Stimulated activated CD4-positive, alpha-beta T cell treated with anti-CD3 and anti-CD28 coated beads, Interleukin-2, amount 100 ng/mL, for 4 hours (primary cell): ENCODE measurements at places on chromosomes 1 and 21.

DNA sequence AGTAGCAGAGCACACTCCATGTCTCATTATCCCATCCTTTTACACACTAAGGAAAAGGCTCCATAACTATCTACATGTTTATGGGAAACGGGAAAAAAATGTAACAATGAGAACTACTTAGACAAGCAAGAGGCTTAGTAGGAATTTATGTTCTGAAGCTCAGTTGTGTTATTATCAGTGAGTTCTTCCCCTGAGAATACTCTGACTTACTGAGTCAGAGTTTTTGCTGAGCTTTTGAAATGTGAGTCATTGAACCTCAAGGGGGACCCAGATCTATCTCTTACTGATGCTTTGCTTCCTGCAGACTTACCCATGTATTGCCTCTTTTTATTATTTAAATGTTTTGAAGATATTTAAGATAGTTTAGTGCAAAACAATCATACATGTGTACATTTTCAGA lies 20.1 kb downstream of the CFHR5 start:
- no peak for DNase-seq

DNA sequence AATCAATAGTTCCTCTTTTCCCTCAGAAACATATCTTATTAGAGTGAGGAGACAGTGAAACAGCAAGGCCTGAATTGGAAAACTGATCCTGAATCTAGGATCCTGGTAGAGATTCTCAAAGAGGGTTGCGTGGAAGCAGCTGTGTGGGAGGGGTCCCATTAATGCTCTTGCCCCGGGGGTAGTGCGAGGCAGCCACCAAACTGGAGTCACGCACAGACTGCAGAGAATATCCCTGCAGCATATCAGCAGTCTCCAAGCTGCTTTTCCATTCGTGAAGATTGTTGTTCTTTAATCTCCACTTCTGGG lies 150.1 kb downstream of the DISC1 start:
- no peak for DNase-seq

- DNase-seq, result no peak
Observed at GRCh38 chr1:100941098-100941527, 45.2 kb downstream of the SLC30A7 start.

DNA sequence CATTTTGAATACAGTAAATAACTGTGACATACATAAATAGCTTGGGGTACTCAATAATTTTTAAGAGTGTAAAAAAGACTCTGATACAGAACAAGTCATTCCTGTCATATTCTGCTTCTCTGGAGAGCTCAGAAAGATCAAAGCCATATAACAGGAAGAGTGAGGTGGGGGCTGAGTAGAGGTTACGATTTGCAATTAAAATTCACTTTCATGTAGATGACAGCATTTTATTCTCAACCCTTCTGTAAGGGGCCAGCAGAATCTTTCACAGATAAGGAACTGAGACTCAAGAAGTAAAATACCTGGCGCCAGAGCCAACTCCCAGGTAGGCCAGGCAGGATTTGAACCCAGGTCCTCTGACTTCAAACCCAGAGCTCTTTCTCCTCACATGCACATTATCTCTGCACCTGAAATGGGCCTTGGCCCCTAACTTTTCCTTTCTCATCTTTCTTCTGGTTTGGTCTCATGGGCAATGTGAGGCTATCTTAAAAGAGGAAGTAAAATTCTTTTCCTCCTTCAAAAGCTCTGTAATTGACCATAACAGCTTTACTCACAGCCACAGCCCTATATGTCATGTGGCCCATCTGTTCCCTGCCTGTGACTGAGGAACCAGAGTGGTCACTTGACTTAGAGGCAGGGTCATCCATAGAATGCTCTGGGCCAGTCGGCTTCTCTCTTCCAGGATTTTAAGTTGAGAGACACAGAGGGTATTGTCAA lies 80.9 kb upstream of the SYT6 start:
- no peak for DNase-seq

DNA sequence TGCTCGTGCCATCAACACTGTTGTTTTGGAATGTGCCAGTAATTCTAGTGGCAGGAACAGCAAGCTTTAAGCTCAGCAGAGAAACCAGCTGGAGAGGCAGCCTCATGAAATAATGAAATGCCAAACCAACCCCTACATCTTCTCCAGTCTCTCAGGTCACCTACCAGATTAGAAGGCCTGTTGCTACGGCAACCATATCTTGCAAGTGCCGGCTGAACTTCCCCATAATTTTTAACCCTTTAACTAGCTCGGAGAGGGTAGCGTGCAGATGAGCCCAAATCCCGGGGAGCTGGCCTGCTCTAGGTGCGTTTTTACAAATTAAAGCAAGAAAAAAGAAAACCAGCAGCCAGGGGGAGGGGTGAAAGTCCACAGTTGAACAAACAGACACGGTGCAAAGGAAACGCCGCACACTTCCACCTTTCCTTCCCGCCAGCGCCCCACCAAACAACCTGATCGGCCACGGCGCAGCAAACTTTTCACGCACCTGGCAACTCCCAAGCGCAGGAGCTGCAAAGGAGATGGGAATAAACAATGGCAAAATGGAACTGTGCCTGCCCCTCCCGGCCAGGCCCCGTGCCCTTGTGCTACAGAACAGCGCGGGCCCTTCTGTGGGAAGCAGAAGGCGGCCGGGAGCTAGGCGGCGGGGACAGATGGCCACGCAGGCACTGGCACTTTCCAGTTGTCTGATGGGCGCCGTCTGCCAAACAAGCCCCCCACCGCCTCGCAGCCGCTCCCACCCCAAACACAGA lies 50.1 kb downstream of the SSBP3 start:
- DNase-seq, result no peak

- no peak for DNase-seq
Observed at GRCh38 chr1:89630048-89630447, 2.9 kb upstream of the LRRC8C start.

DNA sequence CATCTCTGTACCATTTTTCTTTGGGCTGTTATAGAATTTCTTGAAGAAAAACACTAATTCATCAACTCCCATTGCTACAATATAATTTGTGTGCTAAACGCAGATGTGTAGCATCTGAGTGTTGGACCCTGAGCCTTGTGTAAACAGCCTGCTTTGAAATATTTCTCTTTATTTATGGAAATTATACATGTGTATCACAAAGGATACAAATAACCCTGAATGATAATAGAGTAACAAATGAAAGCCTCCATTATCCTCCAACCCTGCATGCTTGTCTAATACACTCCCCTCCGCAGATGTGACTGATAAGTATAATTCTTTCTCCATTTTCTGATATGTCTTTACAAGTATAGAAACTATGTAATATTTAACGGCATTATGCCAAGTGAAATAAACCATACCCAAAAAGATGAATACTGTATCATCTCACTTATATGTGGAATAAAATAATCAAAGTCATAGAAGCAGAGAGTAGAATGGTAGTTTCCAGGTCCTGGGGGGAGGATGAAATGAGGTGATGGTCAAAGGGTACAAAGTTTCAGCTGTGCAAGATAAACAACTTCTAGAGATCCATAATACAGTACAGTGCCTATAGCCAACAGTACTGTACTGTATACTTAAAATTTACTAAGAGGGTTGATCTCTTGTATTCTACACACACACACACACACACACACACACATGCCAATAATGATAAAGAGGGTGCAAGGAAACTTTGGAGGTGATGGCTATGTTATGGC lies 2.8 kb upstream of the ADAM30 start:
- no peak for DNase-seq

- no peak for DNase-seq
Observed at GRCh38 chr21:38875694-38876492, 70.2 kb downstream of the ETS2 start.

DNA sequence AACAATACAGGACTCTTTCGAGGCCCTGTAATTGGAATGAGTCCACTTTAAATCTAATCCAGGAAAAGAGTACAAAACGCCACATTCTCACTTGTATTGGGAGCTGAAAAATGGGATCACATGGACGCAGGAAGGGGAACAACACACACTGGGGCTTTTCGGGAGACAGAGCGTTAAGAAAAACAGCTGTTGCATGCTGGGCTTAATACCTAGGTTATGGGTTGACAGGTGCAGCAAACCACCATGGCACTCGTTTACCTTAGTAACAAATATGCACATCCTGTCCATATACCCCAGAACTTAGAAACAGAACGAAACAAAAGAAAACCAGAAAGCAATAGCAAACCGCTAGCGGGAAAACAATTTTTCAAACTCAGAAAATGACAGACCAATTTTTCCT lies 1532.7 kb upstream of the TPTE start:
- DNase-seq, result no peak

DNA sequence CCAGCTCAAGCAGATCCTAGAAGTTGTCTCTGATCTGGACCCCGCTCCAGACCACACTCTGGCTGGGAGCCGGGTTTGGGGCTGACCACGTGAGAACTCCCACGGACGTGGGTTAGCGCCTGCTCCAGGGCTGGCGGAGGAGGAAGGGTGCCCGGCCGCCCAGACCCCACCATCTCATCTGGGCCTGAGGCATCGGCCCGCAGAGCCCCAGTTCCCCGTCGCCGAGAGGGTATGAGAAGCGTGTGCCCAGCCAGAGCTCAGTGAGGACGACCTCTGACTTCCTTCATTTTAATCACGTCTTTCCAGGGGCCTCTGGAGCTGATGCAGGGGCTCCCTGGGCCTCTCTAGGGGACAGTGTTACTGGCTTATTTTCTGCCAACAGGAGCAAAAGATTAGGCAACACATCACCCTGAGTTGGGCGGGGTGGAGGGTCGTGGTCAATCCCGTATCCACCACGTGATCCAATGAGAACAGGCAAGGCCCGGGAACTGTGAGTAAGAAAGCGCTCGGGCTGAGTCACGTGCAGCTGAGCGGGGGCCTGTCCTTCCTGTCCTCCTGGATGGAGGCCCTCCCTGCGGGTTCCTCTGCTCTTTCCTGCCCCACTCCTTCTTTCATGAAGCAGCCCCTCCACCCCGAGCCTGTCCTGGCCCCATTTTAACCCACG lies 81.1 kb downstream of the SIK1 start:
- DNase-seq, result no peak

DNA sequence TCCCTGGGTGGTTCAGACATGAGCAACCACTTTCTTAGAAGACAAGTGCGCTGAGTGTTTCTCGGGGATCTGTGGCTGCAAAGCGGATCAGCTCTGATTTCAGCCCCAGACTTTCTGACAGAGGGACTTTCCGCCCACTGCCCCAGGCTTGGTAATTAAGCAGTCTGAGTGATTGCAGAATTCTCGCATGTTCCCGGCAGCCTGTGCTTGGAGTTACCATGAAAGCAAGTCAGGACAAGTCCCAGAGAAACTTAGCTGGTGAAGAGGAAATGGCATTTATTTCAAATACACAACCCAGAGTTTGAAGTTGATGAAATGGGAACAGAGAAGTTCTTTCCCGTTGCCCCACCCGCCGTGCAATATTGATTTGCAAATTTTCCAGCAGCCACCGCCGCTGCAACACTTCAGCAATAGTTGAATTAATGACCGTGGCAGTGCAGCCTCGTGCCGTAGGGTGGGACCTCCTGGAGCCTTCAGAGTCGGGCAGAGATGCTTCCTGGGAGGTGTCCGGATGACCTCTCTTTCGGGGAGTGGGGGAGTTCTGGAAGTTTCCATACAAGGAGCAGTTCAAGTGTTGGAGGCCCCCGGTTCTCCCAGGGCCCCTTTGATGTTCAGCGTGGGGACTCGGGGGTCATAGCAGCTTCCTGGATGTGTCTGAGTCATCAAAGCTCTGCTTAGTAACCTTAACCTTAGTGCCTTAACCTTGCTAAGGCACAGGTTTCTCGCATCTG lies 134.7 kb downstream of the KAZN start:
- no peak for DNase-seq

DNA sequence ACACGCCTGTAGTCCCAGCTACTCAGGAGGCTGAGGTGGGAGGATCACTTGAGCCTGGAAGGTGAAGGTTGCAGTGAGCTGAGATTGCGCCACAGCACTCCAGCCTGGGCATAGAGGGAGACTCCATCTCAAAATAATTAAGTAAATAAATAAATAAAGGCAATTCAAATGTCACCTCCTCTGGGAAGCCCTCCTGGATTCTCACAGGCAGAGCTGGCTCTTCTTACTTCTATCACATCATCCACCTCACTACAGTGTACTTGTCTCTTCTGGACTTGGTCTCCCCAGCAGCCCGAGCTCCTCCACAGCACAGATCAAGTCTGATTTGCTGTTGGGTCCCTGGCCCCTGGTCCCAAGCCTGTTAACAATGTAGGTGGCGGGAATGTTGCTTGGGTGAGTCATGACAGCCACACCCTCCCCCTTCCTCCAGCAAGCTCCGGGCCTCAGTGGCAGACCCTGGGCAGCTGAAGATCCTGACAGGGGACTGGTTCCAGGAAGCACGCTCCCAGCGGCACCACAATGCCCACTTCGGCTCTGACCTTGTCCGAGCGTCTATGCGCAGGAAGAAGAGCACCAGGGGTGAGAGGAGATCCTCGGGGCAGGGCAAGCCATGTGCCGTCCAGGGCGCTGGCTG lies 5.3 kb downstream of the SYTL1 start:
- no peak for DNase-seq

GRCh38 chr1:207027206-207027777 lies 5.3 kb downstream of the C1orf116 start:
- DNase-seq, result no peak

DNA sequence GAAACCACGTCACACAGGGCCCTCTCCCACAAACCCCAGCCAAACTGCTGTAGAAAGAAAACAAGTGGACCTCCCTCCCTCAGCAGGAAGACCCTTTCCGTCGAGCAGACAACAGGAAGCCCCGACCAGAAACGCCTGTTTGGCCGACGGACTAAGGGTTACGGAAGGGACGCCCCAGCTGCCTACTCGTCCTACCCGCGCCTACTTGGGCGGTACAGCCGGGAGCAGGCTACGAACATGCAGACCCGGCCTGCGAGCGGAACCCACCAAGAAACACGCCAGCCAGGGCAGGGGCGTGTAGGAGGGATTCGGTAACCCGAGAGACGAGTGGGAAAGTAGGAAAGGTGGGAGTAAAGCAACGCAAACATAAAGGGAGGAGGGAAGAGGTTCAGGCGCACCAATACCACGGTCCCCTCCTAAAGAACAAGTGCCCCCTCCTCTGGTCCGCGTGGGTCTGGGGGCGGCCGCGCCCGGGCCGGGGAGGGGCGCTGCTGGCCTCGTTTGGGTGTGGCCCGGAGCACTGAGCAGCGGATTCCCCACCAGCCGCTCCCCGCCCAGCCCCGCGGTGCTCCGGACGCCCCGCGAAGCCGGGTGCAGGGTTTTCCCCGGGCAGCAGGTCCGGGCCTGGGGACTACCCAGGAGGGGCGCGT lies 450 bp downstream of the S100A10 start:
- DNase-seq, result no peak

- DNase-seq, result no peak
Observed at GRCh38 chr1:174157157-174157806, 2.0 kb upstream of the RABGAP1L start.

GRCh38 chr1:226129230-226129629 lies 57.3 kb downstream of the ACBD3 start:
- no peak for DNase-seq

- DNase-seq, result no peak
Observed at GRCh38 chr1:51755437-51755836, 123.1 kb downstream of the NRDC start.

GRCh38 chr1:115977499-115978258 lies 1.4 kb downstream of the SLC22A15 start:
- no peak for DNase-seq

GRCh38 chr21:28239340-28239739 lies 753.3 kb downstream of the LTN1 start:
- no peak for DNase-seq

- no peak for DNase-seq
Observed at GRCh38 chr1:93255222-93256079, 74.9 kb downstream of the CCDC18 start.
